ENCODE measurements at places on chromosomes 6 and 20.

DNA sequence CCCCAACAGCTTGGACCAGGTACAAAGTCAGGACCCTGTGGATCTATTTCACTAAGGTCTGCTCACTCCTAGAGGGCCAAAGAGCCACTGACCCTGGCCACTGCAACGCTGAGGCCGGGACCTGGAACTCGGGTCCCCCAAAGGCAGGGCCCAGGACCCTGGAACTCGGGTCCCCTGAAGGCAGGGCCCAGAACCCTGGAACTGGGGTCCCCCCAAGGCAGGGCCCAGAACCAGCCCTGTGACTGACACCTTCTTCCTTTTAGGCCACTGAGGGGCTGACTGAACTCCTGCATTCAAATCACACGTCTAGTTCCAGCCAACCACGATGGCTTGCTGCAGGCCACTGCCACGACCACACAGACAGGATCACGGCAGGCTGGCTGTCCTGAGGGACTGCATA, 9.4 kb downstream of the TCFL5 start:
- DNase-seq = no peak

DNA sequence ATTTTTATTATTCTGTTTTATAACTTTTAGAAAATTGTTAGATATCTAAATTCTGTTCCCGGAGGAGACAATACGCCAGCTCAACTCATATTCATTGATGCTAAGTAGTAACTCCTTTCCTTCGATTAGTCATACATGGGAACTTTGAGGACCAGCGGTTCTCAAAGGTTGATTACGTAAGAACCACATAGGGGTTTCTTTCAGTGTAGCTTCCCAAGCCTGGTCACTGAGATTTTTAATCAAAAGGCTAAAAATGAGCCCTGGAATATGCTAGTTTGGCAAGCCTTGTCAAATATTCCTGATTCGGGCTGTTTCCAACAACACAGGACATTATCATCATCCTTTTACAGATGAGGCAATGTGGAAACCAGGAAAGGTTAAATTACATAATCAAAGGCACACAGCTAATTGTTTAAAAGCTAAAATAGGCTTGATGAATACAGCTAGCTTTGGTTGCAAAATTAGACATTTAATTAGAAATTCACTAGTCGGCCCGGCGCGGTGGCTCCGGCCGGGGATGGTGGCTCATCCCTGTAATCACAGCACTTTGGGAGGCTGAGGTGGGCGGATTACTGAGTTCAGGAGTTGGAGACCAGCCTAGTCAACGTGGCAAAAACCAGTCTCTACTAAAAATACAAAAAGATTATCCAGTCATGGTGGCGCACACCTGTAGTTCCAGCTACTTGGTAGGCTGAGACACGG, 14.6 kb upstream of the MEI4 start:
- DNase-seq = no peak

DNA sequence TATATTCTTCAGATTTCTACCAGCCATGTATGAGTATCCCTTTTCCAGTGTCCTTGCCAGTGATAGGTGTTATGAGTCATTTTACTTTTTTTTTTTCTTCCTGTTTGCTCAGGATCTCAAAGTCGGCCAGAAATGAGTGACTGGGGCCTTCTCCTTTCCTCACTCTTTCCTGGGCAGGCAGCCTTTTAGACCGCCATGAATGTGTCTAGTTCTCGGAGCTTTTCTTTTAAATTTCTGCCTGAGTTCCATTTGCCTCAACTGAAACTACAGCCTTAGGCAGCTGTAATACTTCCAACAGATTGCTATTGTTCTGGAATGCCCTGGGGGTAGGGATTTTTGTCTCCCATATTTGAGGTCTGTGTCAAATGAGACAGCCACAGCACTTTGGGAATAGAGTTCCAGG, 83.7 kb downstream of the STXBP5 start:
- DNase-seq = no peak

DNA sequence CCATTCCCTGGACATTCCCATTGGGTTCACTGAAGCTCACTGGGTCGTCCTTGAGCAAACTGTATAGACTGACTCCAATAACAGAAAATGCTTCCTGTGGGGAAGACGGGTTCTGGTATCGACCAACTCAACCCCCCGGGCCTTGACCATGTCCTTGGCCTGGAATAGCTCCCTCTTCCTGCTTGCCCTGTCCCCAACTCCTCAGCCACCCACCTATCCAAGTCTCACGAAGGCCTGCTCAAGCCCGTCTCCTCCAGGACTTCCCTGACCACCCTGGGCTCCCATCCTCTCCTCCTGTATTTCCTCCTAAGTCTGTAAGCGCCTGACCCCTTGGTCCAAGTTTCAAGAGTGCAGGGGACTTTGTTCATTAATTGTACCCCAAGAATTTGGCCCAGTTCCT, 2.8 kb upstream of the HMGA1 start:
- DNase-seq = no peak

DNA sequence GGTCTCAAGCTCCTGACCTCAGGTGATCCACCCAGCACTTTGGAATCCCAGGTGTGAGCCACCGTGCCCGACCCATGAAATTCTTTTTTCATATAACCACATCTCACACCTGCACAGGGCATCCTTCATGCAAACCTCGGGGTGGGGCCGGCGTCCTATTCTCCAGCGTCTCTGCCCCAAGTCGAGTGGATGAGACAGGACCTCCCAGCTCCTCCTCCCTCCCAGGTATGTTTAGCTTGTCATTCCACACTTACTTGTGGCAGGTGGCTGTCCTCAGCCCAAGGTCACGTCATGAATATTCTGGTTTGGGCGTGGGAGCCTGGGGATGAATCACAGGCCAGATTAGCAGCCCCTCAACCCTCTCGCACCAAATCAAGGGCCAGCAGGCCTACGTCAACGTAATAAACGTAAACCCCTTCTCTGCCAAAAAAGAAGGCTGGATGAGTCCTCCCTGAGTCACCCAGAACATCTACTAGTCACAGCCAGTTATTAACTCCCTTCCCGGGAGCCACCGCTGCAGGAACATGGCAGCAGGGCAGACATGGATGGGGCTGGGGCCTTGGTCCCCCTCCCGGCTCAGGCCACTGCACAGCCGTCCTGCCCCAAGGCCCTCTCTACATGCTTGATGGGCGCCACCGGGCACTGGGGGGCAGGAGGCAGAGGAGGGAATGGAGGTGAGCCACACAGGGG, 91.7 kb downstream of the YTHDF1 start:
- DNase-seq = no peak

DNA sequence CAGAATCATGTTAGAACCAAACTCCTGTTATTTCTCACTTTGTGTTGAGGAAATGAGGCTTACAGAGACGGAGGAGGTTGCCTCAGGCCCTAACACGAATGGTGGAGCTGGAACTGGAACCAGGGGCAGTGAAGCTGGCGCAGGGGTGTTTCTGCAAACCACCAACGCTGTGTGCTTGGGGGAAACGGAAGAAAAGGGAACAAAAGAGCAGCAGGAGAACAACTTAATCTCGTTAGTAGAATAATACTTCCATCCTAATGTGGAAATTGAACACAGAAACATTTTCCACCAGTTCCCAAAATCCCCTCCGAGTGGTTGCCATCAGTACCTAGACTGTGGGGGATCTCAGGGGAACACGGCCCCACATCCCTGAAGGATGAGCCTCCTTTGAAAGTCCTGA, 103.4 kb upstream of the FRMD1 start:
- no peak for DNase-seq

- no peak for DNase-seq
Observed at GRCh38 chr20:52859156-52859876, 112.8 kb upstream of the TSHZ2 start.

All from activated CD8-positive, alpha-beta memory T cell treated with anti-CD3 and anti-CD28 coated beads for 4 hours (primary cell).